NCI-H1436 treated with DMSO at 0.1 percent for 48 hours (cell line): ENCODE measurements at places on chromosomes 1 and 21.

DNA sequence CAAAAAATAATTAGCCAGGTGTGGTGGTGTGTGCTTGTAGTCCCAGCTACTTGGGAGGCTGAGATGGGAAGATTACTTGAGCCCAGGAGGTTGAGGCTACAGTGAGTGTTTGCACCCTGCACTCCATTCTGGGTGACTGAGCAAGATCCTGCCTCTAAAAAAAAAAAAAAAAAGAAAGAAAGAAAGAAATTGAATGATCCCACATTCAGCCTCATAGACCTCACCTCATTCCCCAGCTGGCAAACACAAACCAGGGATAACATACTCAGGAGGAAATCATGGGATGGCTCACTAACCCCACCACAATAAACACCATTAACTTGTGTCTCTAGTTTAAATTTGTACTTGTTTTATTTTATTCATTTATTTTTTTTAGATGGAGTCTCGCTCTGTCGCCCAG, 8.5 kb downstream of the ENSA start:
- no peak for DNase-seq

- DNase-seq: no peak
These were observed 142.4 kb downstream of the CAMTA1 start for GRCh38 chr1:6927626-6928025.

GRCh38 chr1:184803180-184803492, 48.5 kb upstream of the EDEM3 start:
- DNase-seq: no peak

GRCh38 chr1:208438112-208438699, 194.0 kb upstream of the PLXNA2 start:
- DNase-seq: no peak

- no peak for DNase-seq
These were observed 48.6 kb downstream of the PCP4 start for GRCh38 chr21:39915881-39916280.

DNA sequence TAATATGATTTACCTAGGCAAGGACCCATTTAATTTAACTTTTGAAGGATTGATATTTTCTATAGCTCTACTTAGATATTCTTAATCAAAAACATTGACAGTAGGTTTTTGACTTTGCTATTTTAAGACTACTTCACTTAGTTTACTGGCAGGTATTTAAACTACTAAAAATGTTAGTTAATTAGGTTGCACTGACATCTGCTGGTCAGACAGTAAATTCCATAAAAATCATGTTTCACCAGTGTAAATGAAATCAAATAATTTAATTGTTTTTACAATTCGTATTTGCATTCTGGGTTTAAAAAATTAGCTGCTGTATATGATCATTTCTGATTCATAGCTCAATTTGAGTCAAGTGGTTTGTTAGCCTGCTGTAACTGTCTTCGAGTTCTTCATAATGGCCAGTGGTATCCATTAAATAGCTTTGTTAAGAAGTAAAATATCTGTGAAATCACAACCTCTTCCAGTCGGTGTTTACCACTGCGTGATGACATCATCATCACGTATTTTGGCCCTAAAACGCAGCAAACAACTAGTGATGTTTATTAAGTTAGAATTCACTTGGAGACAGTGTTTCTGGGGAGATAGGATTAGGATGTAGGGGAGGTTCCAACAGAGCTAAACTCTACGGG, 26.2 kb downstream of the EXTL2 start:
- DNase-seq: peak; percentile 19

- DNase-seq: no peak
These were observed 146.9 kb upstream of the DUSP10 start for GRCh38 chr1:221888801-221889200.

GRCh38 chr1:246193537-246193936, 313.5 kb downstream of the SMYD3 start:
- DNase-seq: no peak

- DNase-seq: no peak
These were observed 17.5 kb upstream of the RAB4A start for GRCh38 chr1:229253151-229253974.

DNA sequence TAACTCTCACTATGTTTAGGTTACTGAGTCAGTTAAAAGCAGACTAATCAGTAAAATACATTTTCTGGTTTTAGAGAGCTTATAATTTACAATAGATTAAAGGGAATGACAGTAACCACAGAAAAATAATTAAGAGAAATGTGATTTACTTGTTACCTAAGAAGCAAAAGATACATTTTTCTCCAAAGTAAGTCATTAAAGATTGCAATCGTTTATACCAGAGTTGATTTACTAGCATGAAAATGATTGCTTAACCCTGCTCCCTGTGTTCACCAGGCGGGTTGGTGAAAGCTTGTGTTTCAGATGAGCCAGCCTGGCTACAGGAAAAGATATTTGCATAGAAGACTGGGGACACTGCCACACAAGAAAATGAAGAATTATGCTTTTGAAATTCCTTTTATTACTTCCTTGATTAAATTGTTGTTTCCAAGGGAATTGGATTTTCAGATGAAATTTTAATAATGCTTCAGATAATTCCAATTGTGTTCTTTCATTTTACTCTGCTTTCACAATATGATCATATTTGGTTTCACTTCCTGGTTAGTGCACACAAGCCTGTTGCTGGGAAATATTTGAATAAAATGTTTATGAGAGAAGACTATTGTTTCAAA, 27.9 kb downstream of the LRRC8B start:
- DNase-seq: peak; percentile 48

DNA sequence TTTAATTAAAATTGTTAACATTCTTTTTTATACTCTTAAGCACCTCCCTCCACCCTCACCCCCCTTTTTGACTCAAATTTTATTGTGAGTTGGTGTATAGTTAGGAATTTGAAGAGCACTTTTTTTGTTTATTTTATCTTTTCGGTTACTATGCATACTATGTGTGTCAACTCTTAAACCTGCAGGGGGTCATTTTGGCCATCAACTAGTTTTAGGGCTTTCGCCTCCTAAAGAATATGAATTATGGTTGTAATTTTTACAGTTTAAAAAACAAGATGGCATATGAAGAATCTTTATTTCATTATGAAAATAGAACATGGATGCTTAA, 9.7 kb downstream of the BACH1 start:
- no peak for DNase-seq

- DNase-seq: no peak
These were observed 175.3 kb downstream of the APP start for GRCh38 chr21:25995278-25995677.

- DNase-seq: no peak
These were observed 361.4 kb upstream of the PTBP2 start for GRCh38 chr1:96360036-96360795.

DNA sequence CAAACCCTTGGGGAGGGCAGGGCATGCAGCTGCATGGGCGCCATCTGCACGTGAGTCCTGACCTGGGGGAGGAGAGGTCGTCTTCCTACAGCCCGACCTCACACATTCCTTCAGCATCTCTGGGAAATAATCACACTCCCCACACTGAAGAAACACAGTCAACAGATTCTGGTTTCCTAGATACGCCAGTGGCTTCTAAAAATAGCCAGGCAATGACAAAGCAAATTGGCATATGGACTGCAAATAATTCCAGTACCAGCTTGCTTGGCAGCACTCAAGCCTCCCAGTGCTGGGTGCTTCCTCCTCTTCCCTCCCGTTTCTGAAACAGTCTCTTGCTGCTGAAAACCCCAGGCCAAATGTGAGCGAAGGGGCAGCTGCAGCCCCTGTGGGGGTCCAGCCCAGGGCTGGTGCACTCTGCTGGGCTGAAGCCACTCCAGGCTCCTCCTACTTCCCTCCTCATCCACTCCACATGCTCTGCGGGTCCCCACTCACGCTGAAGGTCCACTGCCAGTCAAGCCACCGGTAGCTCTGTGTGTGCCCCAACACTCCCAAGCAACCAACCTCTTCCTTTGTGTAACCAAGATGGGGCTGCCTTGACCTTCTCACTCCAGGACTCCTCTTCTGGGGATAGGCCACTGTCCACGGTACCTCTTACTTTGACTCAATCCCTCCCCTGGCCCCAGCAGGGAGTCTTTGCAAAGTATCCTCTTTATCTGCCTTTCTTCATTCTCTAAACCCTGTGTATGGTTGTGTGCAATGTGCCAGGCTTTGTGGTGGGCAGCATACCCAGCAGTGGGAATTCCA, 69.0 kb downstream of the KCND3 start:
- peak; percentile 28 for DNase-seq

DNA sequence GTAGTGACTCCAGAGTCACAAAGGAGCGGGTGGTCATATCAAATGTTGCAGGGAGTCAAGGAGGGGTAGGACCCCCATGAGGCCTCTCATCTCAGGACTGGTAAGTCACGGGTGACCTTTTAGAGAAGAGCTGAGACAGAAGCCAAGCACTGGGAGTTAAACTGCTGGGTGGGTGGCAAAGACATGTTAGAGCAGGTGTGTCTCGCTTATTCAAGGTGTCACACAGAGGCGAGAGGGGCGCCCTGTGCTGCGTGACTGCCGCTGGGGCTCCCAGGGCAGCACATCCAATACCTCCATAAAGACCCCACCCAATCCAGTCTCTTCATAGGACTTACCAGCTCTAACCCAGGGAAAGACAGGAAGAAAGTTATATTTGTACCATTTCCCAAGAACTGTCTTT, 15.2 kb downstream of the CASQ2 start:
- no peak for DNase-seq

DNA sequence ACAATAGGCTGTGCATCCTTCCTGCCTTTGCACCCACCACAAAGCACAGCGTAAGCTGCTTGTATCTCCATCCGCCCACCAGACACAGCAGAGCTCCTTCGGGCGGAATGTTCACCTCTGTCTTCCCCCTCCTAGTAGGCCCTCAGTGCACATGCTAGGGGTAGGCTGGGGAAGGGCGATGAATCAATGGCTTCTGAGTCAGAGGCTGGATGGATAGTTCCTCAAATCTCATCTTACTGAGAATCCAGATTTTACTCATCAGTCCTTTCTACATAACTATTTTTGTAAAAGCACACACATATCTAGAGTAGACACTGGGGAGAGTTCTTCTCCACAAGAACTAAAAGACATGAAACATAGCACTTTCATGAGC, 73.8 kb downstream of the BCAR3 start:
- DNase-seq: no peak

GRCh38 chr21:44931501-44932407, 8.1 kb upstream of the SLX9 start:
- DNase-seq: no peak

DNA sequence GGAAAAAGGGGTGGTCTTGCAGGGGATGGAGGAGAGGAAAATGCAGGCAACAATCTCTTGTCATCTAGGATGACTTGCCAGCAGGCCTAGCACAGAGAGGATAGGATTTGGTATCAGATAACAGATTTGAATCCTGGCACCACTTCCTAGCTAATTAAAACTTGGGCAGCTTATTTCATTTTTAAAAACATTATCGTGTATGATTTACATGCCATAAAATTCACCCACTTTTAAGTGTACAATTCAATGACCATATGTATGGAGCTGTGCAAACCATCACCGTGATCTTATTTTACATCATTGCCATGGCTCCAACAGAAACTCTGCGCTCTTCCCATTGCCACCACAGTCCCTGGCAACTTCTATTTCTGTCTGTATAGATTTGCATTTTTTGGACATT, 6.9 kb downstream of the PYCR2 start:
- DNase-seq: no peak

- DNase-seq: no peak
These were observed 64.9 kb downstream of the EVA1C start for GRCh38 chr21:32477424-32477745.

GRCh38 chr1:181391301-181391900, 91.9 kb upstream of the CACNA1E start:
- DNase-seq: no peak

DNA sequence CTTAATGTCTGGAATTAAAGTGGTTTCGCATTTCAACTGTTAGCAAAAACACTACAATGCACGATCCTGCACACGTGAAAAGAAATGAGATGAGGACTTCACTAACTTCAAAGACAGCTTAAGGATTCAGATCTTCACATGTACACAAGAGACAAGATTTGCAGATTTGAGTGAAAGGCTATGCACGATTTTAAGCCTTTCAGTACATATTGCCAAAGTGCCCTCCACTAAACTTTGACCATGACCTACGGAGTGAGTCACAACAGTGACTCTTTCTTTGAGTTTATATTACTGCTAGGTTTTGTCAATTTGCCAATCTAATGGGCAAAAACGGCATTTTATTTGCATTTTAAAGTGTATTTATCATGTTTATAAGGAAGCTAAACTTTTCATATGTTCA, 41.2 kb upstream of the CR1L start:
- no peak for DNase-seq

DNA sequence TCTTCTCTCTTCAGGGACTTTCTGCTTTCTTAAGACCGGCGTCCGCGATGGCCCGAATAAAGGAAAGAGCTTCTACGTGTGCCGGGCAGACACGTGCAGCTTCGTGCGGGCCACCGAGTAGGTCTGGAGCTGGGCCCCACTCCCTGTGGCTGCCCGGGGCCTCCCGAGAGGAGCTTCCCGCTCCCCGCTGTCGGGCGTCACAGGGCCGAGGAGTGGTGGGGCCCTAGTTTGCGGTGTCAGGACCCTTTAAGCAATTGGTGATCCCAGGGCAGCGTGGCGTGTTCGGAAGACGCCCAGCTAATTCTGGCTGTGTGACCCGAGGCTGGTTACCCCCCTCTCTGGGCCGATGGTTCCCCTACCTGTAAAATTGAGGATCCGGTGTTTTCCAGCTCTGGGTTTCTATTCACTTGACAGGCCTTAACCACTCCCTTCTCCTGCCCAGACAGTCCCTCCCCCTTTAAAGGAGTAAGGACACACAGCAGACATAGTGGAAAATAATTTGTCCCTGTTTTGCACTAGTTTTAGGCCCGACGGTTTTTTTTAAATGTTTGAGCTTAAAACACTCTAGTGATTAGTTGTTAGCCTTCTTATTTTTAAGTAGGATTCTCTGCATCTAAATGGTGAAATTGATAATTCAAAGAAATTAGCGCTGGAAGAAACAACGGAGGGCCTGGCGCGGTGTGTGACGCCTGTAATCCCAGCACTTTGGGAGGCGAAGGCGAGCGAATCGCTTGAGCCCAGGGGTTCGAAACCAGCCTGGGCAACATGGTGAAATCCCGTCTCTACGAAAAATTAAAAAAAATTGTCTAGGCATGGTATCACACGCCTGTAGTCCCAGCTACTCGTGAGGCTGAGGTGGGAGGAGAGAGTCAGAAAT, 553 bp downstream of the TTF2 start:
- DNase-seq: no peak

DNA sequence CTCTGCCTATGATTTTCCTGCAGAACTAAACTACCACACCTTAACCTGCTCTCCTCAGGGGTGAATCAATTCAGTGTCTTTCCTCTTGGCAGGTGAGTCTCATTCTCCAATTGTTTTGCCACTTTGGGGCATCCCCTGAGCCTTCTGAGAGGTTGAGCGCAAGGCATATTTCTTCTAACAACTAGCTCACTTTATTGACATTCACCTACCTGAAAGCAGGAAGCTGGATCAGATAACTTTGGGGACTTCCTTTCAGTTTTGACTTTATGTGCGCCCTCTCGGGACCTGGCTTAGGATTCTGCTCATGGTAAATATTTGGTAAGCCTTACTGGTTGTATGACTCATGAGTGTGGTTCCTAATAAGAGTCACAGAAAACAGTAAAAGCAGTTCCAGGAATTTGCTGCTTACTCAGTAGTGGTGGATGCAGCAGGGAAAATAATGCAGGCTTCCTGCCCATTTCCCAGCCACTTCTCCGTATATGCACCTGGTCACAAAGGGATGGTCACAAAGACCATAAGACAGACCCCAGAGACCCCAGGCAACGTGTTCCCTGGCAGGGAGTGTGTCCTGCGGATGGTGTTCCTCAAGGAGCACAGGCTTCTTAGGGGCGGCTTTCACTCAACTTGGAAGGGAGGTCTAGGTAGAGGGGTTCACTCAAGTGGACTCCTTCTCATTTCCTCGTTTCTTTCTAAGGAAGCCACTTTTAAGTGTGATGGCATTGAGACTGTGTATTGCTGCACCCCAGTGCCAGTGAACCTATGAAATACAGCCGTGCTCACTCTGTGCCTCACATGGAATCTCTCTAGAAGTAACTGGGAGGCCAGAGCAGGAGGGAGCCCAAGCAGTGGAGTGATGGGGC, 22.0 kb upstream of the BATF3 start:
- DNase-seq: no peak
